ENCODE measurements at places on chromosomes 3 and 15. TPM values are rescaled to one million over a fixed set of nuclear protein-coding genes. Genes with fewer than 3 reads are reported as not detected.

The ALDH1L1 gene
- not detected for polyA plus RNA-seq

GRCh38 chr3:110904520-110904890, 167.1 kb upstream of the NECTIN3 start:
- no peak overlapping the region for H3K27ac ChIP-seq
- no peaks in the 10 kb centered on the region for H3K4me1 ChIP-seq
- H3K36me3 ChIP-seq: no peaks in the 10 kb centered on the region
- no peak overlapping the region for H3K4me3 ChIP-seq

DNA sequence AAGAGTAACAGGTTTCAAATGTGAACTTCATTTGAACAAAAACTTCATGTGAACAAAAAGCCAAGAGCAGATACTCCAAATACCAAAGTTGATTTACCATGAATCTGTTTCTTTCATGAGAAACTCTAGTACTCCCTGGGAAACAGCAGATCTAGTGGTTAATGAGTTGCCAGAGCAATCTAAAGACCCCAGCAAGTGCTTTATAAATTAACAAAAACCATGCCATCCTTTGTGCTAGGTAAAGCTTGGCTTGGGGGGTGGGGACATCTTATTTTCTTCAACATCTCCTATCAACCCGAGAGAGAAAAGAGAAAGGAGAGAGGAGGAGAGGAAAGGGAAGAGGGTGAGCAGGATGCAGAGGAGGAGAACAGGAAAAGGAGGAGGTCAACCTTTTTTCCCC, 100.7 kb downstream of the TBL1XR1 start:
- no peak overlapping the region for H3K27ac ChIP-seq
- no peaks in the 10 kb centered on the region for H3K4me1 ChIP-seq
- H3K4me3 ChIP-seq: no peak overlapping the region
- H3K27me3 ChIP-seq: no peaks in the 10 kb centered on the region
- no peak for DNase-seq
- H3K36me3 ChIP-seq: no peaks in the 10 kb centered on the region

The ZPLD1 gene
- not detected for polyA plus RNA-seq

The GPR156 gene
- 0.18 TPM for polyA plus RNA-seq

Data from endothelial cell of umbilical vein (primary cell).